ENCODE measurements at places on chromosomes 13 and 19.
A peak's percentile ranks its signal among the peaks of the same experiment; 100 is the strongest.

- DNase-seq, result no peak
These were observed 3.3 kb upstream of the MISP start for GRCh38 chr19:747432-748273.

GRCh38 chr19:35346193-35347052 is 1.3 kb upstream of the FFAR1 start:
- DNase-seq, result no peak

GRCh38 chr19:32407004-32407992 is 1.7 kb downstream of the DPY19L3 start:
- no peak for DNase-seq

- no peak for DNase-seq
These were observed 5.5 kb upstream of the ADGRE5 start for GRCh38 chr19:14375582-14376291.

- DNase-seq, result no peak
These were observed 4.9 kb upstream of the ZSWIM4 start for GRCh38 chr19:13790354-13790753.

- DNase-seq, result no peak
These were observed 10.3 kb downstream of the IER2 start for GRCh38 chr19:13160557-13160956.

GRCh38 chr19:38564981-38565690 is 52.6 kb downstream of the MAP4K1 start:
- DNase-seq, result no peak

GRCh38 chr13:65488606-65489005 is 1741.5 kb downstream of the PCDH9 start:
- DNase-seq, result no peak

- no peak for DNase-seq
These were observed 26.2 kb upstream of the CD33 start for GRCh38 chr19:51198641-51199040.

DNA sequence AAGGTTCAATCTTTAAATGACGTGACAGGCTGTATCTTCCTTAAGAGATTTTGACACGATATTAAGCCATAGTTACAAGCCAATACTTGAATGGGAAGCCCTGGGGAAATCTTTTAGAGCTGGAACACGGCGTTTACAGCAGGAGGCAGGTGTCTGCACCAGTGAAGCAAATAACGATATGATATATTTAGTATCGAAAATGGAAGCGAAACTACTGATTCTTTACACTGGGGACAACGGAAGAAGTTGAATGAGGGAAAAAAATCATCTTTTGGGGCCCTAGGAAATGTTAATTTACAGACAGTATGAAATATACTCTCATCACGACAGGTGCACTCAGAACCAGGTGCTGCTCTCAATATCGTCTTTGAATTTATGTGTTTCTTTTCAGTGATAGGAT is 793.9 kb upstream of the PCDH20 start:
- no peak for DNase-seq

GRCh38 chr13:46605825-46606554 is 53.0 kb downstream of the LRCH1 start:
- no peak for DNase-seq

DNA sequence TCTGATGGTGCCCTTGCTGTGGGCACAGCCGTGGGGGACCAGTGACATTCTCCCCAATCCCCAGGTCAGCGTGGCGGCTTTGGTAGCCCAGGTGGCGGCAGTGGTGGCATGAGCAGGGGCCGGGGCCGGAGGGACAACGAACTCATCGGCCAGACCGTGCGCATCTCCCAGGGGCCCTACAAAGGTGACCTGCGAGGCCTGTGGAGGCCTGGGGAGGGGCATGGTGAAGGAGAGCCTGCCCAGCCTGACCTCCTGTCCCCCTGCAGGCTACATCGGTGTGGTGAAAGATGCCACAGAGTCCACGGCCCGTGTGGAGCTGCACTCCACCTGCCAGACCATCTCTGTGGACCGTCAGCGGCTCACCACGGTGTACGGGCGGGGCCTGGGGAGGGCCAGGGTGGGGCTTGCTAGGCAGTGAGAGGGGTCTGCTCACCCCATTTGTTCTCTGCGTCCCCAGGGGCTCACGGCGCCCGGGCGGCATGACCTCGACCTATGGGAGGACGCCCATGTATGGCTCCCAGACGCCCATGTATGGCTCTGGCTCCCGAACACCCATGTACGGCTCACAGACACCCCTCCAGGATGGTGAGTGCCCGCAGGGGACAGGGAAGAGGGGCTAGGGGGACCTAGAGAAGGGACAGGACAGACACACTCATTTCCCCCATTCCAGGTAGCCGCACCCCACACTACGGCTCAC is 7.7 kb upstream of the TIMM50 start:
- no peak for DNase-seq

- DNase-seq, result no peak
These were observed 351.4 kb downstream of the SLITRK5 start for GRCh38 chr13:88022431-88023208.

- peak; percentile 4 for DNase-seq
These were observed 45.1 kb downstream of the PCDH20 start for GRCh38 chr13:61370520-61370919.

DNA sequence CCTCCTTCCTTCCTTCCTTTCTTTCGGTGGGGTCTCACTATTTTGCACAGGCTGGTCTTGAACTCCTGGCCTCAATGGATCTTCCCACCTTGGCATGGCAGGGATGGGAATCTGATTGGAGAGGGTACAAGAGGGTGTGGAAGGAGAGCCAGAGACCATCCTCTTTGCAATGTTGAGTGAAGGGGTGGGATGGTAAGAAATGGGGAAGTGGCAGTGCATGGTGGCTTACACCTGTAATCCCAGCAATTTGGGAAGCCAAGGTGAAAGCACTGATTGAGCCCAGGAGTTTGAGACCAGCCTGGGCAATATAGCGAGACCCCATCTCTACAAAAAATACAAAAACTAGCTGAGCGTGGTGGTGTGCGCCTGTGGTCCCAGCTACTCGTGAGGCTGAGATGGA is 5.5 kb downstream of the BLOC1S3 start:
- DNase-seq, result no peak

GRCh38 chr19:6417713-6418561 is 6.7 kb downstream of the KHSRP start:
- no peak for DNase-seq

- no peak for DNase-seq
These were observed 997 bp upstream of the CACNG8 start for GRCh38 chr19:53961523-53962356.

DNA sequence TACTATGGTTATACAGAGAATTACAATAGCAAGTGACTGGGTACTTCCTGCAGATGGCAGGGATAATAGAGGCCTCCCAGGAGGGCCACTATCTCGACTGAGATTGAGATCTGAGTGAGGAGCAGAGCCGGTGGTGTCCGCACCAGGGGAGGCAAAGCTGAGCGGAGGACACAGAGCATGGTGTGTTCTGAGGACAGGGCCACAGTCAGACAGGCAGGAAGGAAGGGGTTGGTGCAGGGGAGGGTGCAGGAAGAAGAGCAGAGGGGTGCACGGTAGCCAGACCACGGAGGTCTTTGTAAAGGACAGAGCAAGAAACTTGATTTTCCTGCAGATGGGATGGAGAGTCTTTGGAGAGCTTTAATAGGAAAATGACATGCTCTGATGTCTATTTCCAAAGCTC is 152.4 kb downstream of the SHISA2 start:
- no peak for DNase-seq
